ENCODE measurements at places on chromosomes 2 and 18.
A peak's percentile ranks its signal among the peaks of the same experiment; 100 is the strongest.

GRCh38 chr2:223734346-223734745, 103.0 kb downstream of the AP1S3 start:
- DNase-seq: no peak

DNA sequence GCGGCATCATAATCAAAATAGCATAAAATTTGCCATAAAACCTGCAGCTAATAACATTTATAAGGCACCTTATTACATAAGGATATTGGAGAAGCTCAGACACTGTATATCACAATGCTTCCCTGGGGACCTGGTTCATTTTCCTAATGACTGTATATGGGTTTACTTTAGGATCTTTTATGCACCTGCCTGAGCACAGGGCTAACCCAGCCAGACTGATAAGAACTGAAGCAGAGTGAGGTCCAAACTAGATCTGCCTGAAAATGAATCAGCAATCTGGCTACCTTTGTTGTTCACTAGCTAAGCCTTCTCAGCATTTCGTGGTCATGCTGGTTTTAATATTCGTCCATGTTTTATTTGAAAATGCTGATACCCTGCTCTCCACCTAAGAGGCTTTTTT, 1922.3 kb upstream of the CELF4 start:
- no peak for DNase-seq

GRCh38 chr2:219171231-219171651, 1.4 kb upstream of the SLC23A3 start:
- DNase-seq: no peak

DNA sequence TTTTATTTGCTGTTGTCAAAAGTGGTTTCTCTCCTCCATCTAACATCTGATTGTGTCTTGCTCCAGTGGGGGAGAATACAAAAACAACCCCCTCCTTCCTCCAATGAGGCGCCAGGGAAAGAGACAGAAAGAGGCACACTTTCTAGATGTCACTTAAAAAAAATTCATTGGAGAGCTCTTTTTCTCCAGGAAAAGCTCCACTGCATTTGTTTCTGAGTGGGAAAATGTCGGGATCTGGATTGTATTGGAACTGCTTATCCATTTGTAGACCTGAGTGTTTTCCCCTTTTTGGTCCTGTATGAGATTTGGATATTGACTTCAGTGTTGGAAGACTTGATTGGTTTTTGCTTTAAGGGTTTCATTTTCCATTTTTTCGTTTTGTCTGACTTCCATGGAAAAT, 995 bp downstream of the MBD5 start:
- no peak for DNase-seq

- DNase-seq: no peak
These were observed 511.5 kb downstream of the NYAP2 start for GRCh38 chr2:225911019-225911418.

DNA sequence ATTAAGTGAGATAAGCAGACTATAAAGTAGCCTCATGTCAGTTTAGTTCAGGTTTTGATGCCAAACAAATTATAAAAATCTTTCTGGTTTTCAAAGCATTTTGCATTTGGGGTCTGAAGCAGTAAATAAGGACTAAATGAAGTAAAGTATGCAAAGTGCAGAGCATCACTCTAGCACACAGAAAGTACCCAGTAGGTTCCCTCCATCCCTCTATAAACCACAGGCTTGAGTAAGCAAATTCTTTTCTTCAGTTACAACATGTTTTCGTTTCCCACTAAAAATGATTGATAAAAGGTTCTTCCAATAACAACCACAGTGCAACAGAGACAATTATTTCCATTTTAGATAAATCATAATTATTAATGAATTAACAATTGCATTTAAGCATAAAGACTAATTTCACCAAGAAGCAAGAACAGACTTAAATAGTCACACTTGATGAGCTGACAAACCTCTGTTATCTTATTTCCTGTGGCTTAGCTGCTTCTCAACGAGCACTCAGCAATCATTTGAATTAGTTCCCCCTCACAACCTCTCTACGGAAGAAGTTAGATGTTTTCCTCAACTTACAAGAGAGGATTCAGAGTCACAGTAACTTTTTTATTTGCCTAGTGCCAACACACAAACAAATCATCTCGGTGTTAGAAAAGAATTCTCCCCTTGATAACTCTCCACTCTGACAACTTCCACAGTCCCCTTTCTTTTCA, 249.8 kb downstream of the NBAS start:
- DNase-seq: no peak

- no peak for DNase-seq
These were observed 4.5 kb downstream of the TRABD2A start for GRCh38 chr2:84876369-84876768.

DNA sequence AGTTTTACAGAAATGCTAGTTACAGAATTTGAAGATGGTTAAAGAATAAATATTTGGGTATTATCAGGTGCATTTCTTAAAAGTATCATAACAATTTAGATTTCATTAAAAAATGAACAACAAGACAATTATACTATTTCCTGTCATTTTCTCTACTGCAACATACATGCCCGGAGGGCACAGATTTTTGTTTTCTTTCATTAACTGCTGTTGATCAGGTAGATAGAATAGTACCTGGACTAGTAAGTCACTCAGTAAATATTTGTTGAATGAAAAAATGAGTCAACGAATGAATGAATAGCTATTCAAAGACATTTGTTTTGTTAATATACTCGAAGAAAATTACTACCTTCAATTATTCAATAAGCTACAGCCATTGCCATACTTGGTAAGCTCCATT, 531.2 kb upstream of the VRK2 start:
- DNase-seq: no peak

DNA sequence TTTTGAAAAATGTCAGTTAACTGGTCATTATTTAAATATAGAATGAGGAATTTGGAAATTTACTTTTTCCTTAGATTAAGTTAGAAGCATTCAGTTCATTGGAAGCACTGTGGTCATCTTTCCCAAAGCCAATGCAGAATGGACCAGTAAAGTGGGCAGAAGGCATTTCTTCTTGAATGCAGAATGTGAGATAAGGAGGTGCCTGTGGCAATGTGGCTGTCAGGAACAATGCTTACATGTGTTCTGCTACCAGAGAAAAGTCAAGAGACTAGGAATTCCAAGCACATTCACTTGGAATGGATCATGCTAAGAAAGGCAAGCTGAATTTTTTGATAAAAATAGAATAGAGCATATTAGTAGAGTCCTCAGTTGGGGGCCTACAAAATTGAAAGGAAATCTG, 295.0 kb upstream of the KCNH7 start:
- no peak for DNase-seq

DNA sequence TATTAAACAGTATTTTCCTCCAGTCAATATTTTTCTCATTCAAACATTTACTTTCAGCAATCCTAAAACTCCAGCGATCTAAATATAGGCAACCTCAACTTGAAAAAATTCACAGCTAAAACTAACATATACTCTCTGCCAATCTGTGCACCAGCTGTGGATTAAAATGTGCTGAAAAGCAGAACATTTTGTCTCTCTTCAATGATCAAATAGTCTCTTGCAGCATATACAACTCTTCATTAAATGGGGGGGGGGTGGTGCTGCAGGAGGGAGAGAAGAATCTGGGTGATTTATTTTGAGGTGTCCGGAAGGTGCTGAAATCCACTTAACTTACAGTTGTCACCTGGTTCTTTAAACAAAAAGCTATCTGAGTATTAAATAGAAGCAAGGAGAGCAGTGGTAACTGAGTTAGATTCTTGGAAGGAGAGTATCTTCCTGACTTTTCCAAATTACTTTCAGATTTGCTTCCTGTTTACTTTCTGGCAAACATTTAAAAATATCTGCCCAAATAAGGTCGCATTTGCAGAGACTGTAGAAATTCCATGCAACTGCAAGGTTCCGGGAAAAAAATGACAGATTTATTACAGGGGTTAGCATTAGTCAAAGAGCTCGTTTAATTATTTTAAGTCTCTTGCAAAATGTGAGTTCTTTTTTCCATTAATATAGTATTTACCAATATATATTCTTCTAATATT, 904.7 kb upstream of the ACVR2A start:
- no peak for DNase-seq

DNA sequence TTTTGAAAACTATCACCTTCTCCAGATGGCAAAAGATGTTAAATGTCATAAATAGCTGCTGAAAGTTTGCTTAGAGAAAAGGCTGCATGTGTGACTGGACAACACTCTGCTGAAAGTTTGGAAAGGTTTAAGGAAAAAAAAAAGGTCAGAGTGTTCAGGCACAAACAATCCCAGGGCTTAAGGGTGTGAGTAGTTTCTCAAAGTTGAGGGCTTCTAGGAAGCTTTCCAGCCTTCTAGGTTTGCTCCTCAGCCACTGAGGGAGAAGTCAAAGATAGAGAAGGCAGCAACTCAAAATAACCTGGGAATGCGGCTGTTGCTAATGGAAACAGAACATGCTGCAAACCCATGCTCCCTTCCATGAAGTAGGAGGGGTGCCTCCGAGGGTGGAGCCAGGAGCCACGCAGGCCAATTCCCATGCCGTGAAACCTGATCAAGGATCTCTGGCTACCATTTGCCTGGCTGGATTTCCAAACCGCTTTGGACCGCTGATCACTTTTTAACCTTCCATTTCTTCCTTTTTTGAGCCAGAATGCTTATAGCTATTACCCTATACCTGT, 88.0 kb downstream of the TEX51 start:
- no peak for DNase-seq

DNA sequence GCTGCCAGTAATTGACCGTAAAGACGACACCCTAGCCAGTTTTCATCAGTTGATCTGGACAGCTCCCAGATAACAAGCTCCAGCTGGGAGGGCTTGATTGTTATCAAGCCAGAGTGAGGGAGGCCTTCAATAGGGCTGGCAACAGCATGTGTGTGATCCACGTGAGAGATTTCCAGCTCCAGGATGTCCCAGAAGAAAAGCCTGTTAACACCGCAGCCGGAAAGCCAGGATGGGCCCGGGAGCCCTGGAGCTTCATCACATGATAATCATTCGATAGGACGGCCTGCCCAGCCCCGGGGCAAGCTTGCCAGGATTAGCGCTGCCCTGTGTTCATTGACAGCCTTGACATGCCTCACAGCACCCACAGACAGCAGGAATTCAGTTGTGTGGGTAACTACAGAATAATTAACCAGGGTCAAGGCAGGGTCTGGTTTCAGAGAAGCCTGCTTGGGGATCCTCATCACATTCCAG, 182.5 kb downstream of the C1D start:
- DNase-seq: no peak

GRCh38 chr2:127208313-127208712, 11.8 kb downstream of the CYP27C1 start:
- no peak for DNase-seq

DNA sequence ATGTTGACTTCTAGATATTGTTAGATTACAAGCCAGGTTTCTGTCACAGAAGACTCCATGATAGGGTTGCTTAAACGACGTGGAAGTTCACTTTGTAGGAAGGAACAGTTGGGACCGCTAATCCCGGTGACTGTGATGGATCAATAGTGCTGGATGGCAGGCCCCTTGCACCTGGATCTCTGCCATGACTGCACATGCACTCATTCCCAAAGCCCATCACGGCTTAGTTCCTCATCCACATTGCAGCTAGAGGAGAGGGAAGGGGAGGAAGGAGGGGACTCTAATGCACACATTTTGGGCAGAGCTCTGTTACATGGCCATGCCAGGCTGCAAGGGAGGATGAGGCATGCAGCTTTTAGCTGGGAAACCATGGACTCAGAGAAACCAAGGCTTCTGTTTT, 773.7 kb upstream of the RAB6C start:
- DNase-seq: no peak

DNA sequence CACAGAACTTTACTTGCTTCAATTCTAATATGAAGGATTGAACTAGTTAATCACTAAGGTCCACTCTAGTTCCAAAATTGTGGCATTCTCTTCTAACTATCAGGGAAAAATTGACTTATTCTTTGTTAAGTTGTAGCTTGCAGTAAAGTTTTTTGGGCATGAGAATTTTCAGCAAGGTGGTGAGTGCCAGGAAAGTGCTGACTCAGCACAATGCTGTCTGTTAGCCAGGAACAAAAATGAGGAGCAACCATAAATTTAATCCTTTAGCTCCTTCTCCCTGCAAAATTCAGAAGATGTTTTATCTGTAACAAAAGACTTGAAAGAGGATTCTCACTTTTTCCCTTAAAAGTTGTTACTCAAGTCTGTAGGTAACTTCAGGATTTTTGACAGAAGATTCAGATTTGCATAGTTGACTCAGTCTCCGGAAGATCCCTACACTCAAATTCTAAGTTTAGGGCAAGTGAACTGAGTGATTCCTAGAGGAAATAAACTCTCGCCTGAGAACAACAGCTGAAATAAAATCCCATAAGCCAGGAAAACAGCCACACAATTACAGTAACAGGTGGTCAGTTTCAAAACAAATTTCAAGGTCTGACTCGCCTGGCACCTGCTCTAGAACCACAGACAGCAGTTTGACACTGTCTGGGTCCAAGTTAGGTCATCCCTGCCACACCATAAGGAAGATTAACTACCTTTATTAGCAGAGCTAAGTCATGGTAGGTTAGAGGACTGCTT, 20.2 kb upstream of the DARS1 start:
- DNase-seq: no peak

DNA sequence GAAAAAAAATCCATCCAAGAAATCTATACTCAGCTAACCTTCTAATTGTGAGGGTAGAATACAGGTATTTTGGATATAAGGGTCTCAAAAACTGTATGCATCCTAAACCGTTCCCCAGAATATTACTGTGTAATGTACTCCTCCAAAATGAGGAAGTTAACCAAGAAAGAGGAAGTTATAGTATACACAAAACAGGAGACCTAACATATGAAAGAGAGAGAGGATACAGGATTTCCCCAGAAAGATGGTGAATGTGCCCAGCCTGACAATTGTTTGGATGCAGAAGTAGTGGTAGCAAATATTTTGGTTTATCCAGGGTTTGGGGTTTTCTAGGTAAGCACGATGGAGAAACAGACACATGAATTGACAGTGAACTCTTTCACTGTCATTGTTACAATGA, 50.6 kb downstream of the GALNT3 start:
- no peak for DNase-seq

- no peak for DNase-seq
These were observed 487.0 kb downstream of the SUCLG1 start for GRCh38 chr2:83972128-83972527.

DNA sequence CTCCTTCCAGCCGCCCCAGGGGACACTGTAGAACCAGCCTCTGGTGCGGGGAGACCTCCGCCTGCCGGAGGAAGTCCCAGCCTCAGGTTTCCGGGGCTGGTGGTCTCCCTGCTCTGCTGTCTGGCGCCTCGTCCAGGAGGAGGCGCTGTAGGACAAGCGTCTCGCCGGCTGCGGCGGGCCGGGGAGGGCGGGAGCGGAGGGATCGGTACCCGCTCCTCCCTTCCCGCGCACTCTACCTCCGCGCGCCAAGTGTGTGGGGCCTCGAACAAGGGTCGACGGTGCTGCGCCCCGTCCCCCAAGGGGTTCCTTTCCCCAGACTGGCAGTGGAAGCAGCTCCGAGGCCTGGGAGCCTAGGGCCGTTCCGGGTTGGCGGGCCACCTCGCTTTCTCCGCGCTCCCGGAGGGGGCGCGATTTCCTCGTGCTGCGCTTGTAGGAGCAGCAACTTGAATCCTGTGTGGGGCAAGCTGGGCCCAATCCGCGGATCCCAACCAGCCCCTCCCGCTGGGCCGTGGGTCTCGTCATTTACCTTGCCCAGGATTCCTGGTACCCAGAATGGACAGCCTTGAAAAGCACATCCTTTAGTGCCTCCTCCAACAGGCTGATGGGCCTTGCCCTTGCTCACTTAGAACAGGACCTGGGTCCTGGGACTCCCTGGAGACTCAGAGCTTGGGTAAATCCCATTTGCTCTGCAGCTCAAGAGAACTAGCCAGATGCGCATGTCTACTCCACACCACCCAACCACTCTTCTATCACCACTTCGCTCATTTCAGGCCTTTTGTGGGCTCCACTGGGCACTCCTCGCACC, 10.6 kb upstream of the HOXD4 start:
- peak; percentile 50 for DNase-seq

- DNase-seq: no peak
These were observed 58.4 kb upstream of the CERS6 start for GRCh38 chr2:168397629-168398028.

GRCh38 chr2:235780401-235780800, 286.6 kb downstream of the AGAP1 start:
- DNase-seq: no peak
